ENCODE measurements at places on chromosomes 7 and 10.

GRCh38 chr7:45074528-45075354 lies 14.0 kb downstream of the NACAD start:
- DNase-seq = no peak

GRCh38 chr10:60114765-60115586 lies 208.6 kb upstream of the CCDC6 start:
- no peak for DNase-seq

- no peak for DNase-seq
Measured at GRCh38 chr7:148223160-148223559, 367.4 kb upstream of the C7orf33 start.

DNA sequence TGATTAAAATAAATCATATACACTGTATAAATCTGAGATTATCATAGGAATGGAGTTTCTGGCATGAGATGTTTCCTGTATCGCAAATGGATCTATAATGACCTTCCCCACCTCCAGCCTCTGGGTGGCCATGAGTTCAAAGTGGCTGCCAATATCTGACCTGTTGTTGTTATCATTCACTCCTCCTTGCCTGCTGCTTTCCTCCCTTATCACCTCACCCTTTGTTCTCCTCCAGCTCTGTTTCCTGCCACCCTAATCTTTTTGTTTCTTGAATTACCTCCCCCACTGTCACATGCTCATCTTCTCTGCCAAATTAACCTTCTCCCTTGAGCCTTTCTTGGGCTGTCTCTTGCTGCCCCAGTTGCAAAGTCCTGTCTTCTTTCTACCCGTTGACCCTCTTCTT lies 12.0 kb downstream of the SCD start:
- no peak for DNase-seq

- peak; percentile 33 for DNase-seq
Measured at GRCh38 chr10:50552771-50553535, 70.8 kb downstream of the SGMS1 start.

- DNase-seq = no peak
Measured at GRCh38 chr10:113274176-113274829, 278.6 kb upstream of the HABP2 start.

Measured in right renal pelvis (tissue), 4 donors.